ENCODE measurements at places on chromosomes 6 and 20. TPM values are rescaled to one million over a fixed set of nuclear protein-coding genes. Genes with fewer than 3 reads are reported as not detected.

The B3GAT2 gene
- not detected for total RNA-seq

The GPR6 gene
- total RNA-seq: not detected

The PLAGL2 gene
- 3.2 TPM for total RNA-seq

The CLPSL1 gene
- not detected for total RNA-seq

The ZKSCAN3 gene
- total RNA-seq: 3.1 TPM

The TAGAP gene
- not detected for total RNA-seq

The CASS4 gene
- total RNA-seq: 0.24 TPM

The BPI gene
- total RNA-seq: not detected

The C2 gene
- 0.96 TPM for total RNA-seq

The DEFB132 gene
- total RNA-seq: not detected
